ENCODE measurements at places on chromosomes 6 and 20. TPM values are rescaled to one million over a fixed set of nuclear protein-coding genes. Genes with fewer than 3 reads are reported as not detected.

The CNR1 gene
- total RNA-seq: 12.2 TPM

The FAM229B gene
- total RNA-seq: 23.0 TPM

GRCh38 chr6:45432977-45433376 is 55.2 kb upstream of the SUPT3H start:
- H3K27ac ChIP-seq: no peak overlapping the region
- no peak for DNase-seq
- no peaks in the 10 kb centered on the region for H3K4me1 ChIP-seq

DNA sequence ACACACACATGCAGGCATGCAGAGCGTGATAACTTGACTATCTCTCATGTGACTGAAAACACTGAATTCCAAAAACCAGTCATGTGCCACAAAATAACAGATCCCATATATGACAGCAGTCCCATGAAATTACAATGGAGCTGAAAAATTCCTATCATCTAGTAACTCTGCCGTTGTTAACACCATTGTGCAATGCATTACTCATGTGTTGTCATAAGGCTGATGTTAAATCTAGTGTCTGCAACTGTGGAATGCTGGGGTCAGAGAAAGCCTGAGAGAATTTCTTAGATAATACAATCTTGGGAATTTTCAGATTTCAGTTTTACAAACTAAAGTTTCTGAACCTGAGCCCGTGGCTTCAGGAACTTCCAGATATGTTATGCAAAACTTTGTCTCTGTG is 70.2 kb downstream of the LYRM4 start:
- H3K4me3 ChIP-seq: no peak overlapping the region
- no peak overlapping the region for H3K27ac ChIP-seq
- no peaks in the 10 kb centered on the region for H3K4me1 ChIP-seq
- DNase-seq: no peak

DNA sequence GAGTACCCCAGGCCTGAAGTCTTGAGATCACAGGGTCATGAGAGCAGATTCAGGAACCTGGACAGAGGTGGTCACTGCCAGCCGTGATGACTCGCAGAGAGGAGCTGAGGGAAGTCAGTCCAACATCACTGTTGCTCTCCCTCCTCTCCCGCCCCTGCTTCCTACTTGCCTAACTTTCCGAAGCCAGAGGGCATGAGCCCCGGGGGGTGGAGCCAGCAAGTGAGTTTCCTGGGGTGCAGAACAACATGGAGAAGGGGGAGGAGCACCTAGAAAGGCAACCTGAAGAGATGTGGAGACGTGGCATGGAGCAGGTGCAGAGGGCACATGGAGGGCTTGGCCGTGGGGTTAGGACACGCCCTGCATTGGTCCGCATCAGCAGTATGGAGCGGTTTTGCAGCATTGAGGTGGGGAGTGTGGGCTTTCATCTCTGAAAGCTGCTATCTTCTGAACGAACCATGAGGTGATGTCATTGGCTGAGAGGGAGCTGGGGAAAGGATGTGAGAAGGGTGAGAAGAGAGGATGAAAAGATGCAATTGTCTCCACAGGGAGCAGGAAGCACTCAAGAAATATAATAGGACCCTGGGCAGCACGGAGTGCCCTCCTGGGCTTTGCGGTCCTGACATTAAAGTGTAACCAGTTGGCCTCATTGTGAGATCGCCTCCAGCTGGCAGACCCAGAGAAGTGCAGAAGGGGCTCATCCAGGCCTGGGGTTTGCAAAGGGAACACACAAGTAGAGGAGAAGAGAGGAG is 25.0 kb downstream of the GDAP1L1 start:
- no peaks in the 10 kb centered on the region for H3K36me3 ChIP-seq
- H3K27ac ChIP-seq: no peak overlapping the region
- H3K4me3 ChIP-seq: no peak overlapping the region
- no peaks in the 10 kb centered on the region for H3K27me3 ChIP-seq
- H3K4me1 ChIP-seq: no peaks in the 10 kb centered on the region
- peak; percentile 24 for DNase-seq

GRCh38 chr6:168826726-168827585 is 386.0 kb downstream of the SMOC2 start:
- no peak for DNase-seq
- H3K27ac ChIP-seq: no peak overlapping the region
- no peaks in the 10 kb centered on the region for H3K4me1 ChIP-seq
- no peaks in the 10 kb centered on the region for H3K27me3 ChIP-seq
- no peak overlapping the region for H3K4me3 ChIP-seq
- H3K36me3 ChIP-seq: no peaks in the 10 kb centered on the region

- no peaks in the 10 kb centered on the region for H3K27me3 ChIP-seq
- DNase-seq: no peak
- no peak overlapping the region for H3K27ac ChIP-seq
- H3K36me3 ChIP-seq: no peaks in the 10 kb centered on the region
- H3K4me1 ChIP-seq: no peaks in the 10 kb centered on the region
Observed at GRCh38 chr6:140134224-140134623, 759.8 kb upstream of the CITED2 start.

The IFNGR1 gene
- 64.4 TPM for total RNA-seq

The SNAP25 gene
- 10.9 TPM for total RNA-seq

The ZFP64 gene
- 13.5 TPM for total RNA-seq

DNA sequence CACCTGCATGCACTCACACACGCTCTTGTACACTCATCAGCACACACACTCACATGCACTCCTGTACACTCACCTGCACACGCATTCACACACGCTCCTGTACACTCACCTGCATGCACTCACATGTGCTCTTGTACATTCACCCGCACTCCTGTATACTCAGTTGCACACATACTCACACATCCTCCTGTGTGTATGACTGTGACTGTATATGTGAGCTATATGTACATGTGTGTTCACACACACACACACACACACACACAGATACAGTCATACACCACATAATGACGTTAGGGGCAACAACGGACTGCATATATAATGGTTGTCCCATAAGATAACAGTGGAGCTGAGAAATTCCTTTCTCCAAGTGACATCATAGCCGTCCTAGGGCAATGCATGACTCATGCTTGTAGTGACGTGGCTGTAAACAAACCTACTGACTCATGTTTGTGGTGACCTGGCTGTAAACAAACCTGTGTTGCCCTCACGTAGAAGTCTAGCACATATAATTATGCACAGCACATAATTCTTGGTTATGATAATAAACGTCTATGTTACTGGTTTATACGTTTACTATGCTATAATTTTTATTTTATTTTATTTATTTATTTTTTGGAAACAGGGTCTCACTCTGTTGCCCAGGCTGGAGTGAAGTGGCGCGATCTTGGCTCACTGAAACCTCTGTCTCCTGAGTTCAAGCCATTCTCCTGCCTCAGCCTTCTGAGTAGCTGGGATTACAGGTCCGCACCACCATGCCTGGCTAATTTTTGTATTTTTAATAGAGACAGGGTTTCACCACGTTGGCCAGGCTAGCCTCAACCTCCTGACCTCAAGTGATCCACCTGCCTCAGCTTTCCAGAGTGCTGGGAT is 22.8 kb upstream of the TAF4 start:
- no peaks in the 10 kb centered on the region for H3K27me3 ChIP-seq
- H3K4me1 ChIP-seq: no peaks in the 10 kb centered on the region
- no peak for DNase-seq
- no peaks in the 10 kb centered on the region for H3K36me3 ChIP-seq

DNA sequence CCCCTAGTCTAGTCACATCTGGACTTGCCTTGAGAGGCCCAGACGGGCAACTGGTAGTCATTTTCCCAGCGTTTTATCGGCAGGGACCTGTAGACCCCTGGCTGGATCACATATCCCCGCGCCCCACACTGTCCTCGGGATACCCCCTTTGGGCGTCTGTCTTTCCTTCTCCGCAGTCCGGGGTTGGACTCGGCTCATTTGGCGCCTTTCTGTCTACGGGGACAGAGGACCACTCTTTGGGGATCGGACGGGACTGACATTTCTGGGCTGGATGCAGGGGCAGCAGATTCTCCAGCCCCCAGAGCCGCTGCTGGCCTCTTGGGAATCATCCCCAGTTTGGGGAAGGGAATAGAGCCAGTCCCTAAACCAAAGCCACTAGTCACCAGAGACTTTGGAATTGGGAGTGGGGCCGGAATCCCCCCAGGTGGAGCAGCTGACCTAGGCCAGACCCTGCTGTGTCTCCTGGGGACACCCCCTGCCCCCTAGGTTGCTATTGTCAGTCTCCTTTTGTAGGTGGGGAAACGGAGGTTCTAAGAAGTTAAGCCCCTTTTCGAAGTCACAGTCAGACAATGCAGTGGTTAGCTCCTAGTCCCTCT is 734 bp downstream of the FAM110A start:
- no peaks in the 10 kb centered on the region for H3K27me3 ChIP-seq
- H3K4me3 ChIP-seq: peak overlapping the region; percentile 35
- H3K36me3 ChIP-seq: no peaks in the 10 kb centered on the region
- DNase-seq: no peak
- no peak overlapping the region for H3K27ac ChIP-seq
- H3K4me1 ChIP-seq: no peaks in the 10 kb centered on the region

The COL9A1 gene
- total RNA-seq: not detected

GRCh38 chr6:92623431-92623830 is 795.9 kb downstream of the EPHA7 start:
- DNase-seq: no peak
- no peak overlapping the region for H3K4me3 ChIP-seq
- H3K36me3 ChIP-seq: no peaks in the 10 kb centered on the region
- no peak overlapping the region for H3K27ac ChIP-seq
- H3K27me3 ChIP-seq: no peaks in the 10 kb centered on the region

DNA sequence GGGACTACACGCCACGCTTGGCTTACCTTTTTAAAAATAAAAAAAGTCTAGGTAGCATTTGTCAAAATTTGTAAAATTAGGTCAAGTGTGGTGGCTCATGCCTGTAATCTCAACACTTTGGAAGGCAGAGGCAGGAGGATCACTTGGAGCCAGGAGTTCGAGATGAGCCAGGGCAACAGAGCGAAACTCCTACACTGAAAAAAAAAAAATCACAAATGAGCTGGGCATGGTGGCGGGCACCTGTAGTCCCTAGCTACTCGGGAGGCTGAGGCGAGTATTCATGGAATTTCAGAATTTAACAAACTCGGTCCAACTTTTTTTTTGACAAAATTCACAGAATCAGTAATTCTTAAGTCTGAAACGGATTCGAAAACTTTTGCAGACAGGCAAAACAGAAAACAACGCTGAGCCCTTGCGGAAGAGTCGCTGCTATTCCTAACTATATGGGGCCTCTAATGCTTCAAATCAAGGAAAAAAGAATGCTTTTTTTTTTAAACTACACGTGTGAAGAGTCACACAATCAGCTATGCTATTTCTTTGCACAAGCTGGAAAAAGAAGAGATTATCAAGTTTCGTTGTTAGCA is 62.9 kb downstream of the GTF2H5 start:
- H3K36me3 ChIP-seq: no peaks in the 10 kb centered on the region
- peak overlapping the region; percentile 86 for H3K27ac ChIP-seq
- no peaks in the 10 kb centered on the region for H3K27me3 ChIP-seq

The HCRTR2 gene
- total RNA-seq: not detected

- no peak for DNase-seq
- H3K27ac ChIP-seq: no peak overlapping the region
- no peaks in the 10 kb centered on the region for H3K4me1 ChIP-seq
- H3K4me3 ChIP-seq: no peak overlapping the region
Observed at GRCh38 chr6:93047033-93047432, 372.3 kb downstream of the EPHA7 start.

DNA sequence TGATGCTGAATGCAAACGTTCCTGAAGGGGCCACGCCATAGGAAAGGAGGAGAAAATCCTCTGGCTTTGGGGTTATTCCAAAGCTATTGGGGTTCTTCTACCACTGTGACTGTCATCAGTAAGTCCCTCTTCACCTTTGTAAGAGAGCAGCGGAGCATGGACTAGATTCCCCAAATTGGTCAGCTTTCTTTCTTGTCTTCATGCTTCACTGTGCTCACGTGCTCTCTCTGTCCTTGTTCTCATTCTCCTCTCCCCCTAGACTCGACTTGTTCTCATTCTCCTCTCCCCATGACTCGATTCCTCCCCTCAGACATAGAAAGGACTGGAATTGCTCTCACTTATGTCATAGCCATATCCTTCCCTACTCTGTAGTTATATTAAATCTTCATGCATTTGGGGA is 54.8 kb upstream of the ADGRG6 start:
- H3K4me1 ChIP-seq: no peaks in the 10 kb centered on the region
- no peaks in the 10 kb centered on the region for H3K36me3 ChIP-seq

The GJA10 gene
- not detected for total RNA-seq

The PRPH2 gene
- total RNA-seq: 2.8 TPM

- no peak overlapping the region for H3K4me3 ChIP-seq
- no peaks in the 10 kb centered on the region for H3K27me3 ChIP-seq
- no peaks in the 10 kb centered on the region for H3K4me1 ChIP-seq
Observed at GRCh38 chr20:63053432-63054102, 46.8 kb upstream of the BHLHE23 start.

- no peaks in the 10 kb centered on the region for H3K36me3 ChIP-seq
- no peaks in the 10 kb centered on the region for H3K27me3 ChIP-seq
- DNase-seq: peak; percentile 46
- H3K27ac ChIP-seq: no peak overlapping the region
- H3K4me3 ChIP-seq: no peak overlapping the region
Observed at GRCh38 chr6:137816133-137816579, 50.9 kb upstream of the TNFAIP3 start.

- peak; percentile 38 for DNase-seq
- H3K27me3 ChIP-seq: no peaks in the 10 kb centered on the region
- H3K4me3 ChIP-seq: no peak overlapping the region
- H3K27ac ChIP-seq: no peak overlapping the region
Observed at GRCh38 chr20:32522526-32522775, 62.7 kb downstream of the NOL4L start.

GRCh38 chr6:109793021-109793420 is 101.9 kb downstream of the FIG4 start:
- DNase-seq: no peak
- H3K27ac ChIP-seq: no peak overlapping the region
- H3K27me3 ChIP-seq: no peaks in the 10 kb centered on the region
- no peak overlapping the region for H3K4me3 ChIP-seq

- H3K4me3 ChIP-seq: no peak overlapping the region
- H3K27me3 ChIP-seq: no peaks in the 10 kb centered on the region
- H3K4me1 ChIP-seq: no peaks in the 10 kb centered on the region
- no peak for DNase-seq
- H3K36me3 ChIP-seq: no peaks in the 10 kb centered on the region
Observed at GRCh38 chr6:44169154-44169553, 10.5 kb downstream of the CAPN11 start.

GRCh38 chr6:115896538-115897129 is 164.1 kb downstream of the FRK start:
- no peaks in the 10 kb centered on the region for H3K4me1 ChIP-seq
- no peaks in the 10 kb centered on the region for H3K36me3 ChIP-seq
- H3K27me3 ChIP-seq: no peaks in the 10 kb centered on the region
- DNase-seq: no peak
- H3K4me3 ChIP-seq: no peak overlapping the region
- H3K27ac ChIP-seq: no peak overlapping the region

DNA sequence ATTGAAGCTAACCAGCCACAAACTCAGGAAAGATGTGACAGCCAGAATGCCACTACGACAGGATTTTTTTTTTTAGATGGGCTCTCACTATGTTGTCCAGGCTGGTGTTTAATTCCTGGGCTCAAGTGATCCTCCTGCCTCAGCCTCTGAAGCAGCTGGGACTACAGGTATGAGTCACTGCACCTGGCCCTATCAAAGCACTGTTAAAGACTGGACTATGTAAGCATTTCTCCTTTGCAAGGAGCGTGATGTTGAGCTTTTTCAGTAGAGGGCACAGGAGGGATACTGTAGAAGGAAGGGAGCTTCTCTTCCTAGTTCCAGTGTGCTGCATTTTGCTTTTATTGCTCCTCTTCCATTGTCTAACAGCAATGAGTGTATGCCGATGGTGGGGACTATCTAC is 35.8 kb downstream of the ZBTB9 start:
- H3K36me3 ChIP-seq: no peaks in the 10 kb centered on the region
- no peak overlapping the region for H3K27ac ChIP-seq
- H3K27me3 ChIP-seq: no peaks in the 10 kb centered on the region
- no peak overlapping the region for H3K4me3 ChIP-seq
